ENCODE measurements at places on chromosomes 16 and 17. TPM values are rescaled to one million over a fixed set of nuclear protein-coding genes. Genes with fewer than 3 reads are reported as not detected.

SLC35G6 gene
- polyA plus RNA-seq: 0.15 TPM

PIPOX gene
- 1.9 TPM for polyA plus RNA-seq

TNFSF13 gene
- 2.6 TPM for polyA plus RNA-seq

CACNG5 gene
- polyA plus RNA-seq: not detected

MYH8 gene
- polyA plus RNA-seq: 2,354 TPM

AOC2 gene
- polyA plus RNA-seq: 1.0 TPM

GUCY2D gene
- not detected for polyA plus RNA-seq

- peak; percentile 90 for DNase-seq
These were observed 864 bp upstream of the MAZ start for GRCh38 chr16:29805232-29806098.

GRCh38 chr17:17076066-17076465 lies 33.8 kb downstream of the MPRIP start:
- DNase-seq: no peak

- no peak for DNase-seq
These were observed 20.7 kb downstream of the ACSF3 start for GRCh38 chr16:89114159-89114981.

- no peak for DNase-seq
These were observed 385.2 kb upstream of the ZFHX3 start for GRCh38 chr16:73432850-73433730.

GRCh38 chr16:466651-467050 lies 41.2 kb downstream of the RAB11FIP3 start:
- DNase-seq: no peak

- DNase-seq: no peak
These were observed 30.1 kb downstream of the SLC43A2 start for GRCh38 chr17:1598399-1599095.

DNA sequence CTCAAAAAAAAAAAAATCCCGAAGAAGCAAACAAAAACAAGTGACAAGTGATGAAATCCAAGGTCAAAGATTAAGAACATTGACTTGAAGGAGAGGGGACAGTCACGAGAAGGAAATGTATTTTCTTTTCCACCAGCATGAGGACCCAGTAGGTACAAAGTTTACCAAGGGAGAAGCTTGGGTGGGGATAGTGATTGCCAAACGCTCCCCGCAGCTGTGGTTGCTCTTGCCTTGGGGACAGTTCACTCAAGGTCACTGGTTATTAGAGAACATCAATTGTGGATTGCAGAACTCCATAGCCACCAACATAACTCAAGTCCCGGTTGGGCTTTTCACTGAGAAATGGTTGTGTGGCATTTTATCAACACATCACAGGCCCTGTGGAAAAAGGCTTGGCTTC lies 27.0 kb downstream of the RSL1D1 start:
- DNase-seq: no peak

DNA sequence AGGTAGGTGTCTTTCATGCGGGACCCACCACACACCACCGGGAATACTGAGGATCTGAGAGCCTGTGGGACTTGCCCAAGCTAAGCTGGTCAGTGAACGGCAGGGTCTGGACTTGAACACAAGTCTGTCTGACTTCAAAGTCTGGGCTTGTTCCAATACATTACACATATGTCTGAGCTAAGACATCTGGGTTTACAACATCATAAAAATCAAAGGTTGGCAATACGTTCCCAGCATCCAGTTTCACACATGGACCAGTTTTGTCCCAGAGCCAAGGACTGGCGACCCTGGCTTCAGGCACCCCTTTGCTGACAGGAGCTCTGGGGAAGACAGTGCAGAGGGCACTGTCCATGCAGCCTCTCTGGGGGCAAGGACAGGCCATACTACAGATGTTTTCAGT lies 27.9 kb upstream of the AXIN2 start:
- no peak for DNase-seq

DNA sequence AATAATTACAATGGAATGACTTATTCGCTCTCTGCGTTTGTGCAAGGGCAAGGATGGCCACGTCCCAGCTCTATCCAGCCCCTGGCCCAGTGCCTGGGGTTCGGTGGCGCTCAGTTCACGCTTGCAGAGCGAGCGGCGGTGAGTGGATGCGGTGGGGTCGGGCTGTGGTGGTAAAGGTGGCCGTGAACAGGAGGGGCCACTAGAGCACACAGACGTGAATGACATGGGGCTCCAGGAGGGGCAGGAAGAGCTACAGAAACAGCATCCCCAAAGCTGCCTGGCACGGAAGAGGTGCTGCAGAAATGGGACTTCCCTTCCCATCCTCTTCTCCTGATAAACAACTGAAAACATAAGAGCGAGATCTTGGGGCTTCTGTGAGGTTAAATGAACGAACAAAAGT lies 28.4 kb downstream of the IRF8 start:
- no peak for DNase-seq

DNA sequence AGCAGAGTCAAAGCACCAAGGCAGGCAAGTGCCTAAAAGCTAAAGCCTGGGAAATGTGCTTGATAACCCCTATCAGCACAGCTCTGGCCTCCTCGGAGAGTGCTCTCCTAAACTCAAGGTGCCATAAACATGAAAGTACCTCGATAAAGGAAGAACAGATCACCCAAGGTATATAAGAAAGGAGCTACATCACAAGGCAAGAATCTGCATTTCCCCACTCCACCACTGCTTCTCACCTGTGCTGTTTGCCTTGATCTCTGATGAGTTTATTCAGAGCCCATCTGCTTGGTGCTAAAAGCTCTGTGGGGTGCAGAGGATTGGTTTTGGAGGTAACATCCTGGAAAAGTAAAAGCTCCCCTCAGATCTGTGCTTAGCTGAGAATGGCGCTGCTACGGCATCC lies 449.5 kb upstream of the CDH5 start:
- DNase-seq: no peak

GRCh38 chr16:28495098-28495793 lies 803 bp downstream of the APOBR start:
- no peak for DNase-seq

DNA sequence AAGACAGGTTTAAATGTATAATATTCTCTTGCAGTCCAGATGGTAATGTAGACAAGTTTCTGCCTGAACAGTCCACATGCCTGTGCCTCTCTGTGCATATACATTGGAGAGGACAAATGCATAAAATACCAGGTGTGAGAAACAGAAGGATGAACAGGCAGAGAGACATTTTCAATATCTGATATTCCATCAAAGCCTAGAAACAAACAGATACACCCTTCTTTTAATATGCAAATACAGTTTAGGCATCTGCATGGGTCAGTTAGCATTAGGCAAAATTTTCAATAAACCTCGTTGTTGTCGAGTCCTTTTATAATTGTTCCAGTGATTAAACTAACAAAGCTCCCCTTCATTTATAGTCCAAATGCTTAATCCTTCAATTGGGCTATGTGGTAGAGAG lies 897 bp downstream of the OMG start:
- DNase-seq: no peak

DNA sequence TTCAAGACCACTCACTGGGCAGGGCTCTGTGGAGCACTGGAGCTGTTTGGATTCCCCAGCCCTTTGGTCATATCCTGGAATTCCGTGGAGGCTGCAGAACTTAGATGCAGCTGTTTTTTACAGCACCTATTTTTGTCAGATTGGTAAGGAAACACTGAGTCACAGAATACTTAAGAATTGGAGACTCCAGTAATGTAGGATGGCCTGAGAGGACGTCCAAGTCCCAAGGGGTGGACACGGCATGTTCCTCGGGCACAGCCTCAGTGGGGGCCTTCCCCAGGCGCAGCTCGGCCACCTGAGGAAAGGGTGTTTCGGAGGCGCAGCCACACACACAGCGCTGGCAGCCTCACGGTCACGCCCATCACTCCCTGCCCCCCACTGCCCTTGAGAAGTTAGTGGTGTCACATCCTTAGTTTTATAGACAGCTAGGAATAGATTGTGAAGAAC lies 14.8 kb downstream of the PLD6 start:
- no peak for DNase-seq

DNA sequence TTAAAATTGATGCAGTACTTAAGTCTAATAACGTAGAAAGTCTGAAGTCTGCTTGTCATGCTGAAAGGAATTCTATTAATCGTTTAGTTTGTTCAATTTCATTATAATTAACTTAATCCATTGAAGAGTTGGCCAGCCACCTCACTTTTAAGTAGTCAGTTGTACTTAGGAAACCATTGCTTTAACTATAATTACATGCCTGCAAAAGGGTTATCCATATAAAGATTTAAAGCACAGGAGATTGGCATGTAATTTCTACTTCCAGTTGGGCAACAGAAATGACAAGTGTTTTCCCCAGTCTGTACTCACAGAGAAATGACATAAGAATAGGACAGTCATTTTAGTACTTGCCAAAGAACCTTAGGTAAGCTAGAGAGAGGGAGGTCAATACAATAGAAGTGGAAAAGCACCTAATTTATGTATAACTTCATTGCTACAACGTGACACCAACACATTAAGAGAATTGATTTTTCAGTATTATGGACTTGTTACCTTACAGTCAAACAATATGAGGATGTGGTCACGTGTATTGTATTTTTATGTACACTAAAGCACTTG lies 3.7 kb upstream of the USP32 start:
- DNase-seq: no peak

All from forelimb muscle (tissue), 1 donor.